ENCODE measurements at places on chromosomes 7 and 10.

- no peak for DNase-seq
Measured at GRCh38 chr7:91198371-91198770, 65.9 kb upstream of the FZD1 start.

DNA sequence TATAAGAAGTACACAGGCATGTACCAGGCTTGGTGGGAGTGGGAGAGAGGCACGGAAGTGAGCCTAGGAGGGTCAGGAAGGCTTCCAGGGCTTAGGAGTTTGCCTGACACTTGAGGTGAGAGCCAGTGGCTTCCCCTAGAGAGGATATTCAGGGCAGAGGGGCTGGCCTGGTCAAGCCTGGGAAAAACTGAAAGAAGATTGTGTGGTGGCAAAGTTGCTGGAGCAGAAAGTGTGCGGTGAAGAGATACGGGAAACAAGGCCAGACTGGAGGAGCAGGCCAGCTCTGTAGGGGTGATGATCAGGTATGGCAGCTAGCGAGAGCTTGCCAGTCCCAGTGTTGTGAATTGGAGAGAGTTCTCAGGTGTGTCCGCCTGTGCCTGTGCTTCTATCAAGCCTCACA, 129.9 kb downstream of the CCNY start:
- DNase-seq: no peak

GRCh38 chr7:115113776-115114175, 191.9 kb downstream of the MDFIC start:
- no peak for DNase-seq

DNA sequence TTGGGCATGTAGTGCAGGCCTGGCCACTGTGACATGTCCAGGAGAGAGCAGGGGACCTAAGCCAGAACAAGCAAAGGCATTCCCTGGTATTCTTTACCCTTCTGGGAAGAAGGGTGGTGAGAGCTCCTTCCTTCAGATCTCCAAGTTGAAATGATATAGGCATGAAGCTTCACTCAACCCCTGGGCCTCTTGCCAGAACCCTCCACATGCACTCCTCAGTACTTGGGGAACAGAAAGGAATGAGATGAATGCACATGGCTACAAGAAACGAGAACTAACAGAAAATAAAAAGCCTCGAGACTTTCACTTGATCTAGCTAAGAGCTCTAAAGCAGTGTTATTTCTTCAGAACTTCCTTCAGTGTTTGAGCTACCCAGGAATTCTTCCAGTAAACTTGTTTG, 262.2 kb downstream of the ETV1 start:
- DNase-seq: no peak
